Jurkat, Clone E6-1 (cell line): ENCODE measurements at places on chromosomes 3 and 15.
A peak's percentile ranks its signal among the peaks of the same experiment; 100 is the strongest.

- no peak for DNase-seq
These were observed 49.0 kb upstream of the CCDC80 start for GRCh38 chr3:112689989-112690388.

- no peak for DNase-seq
These were observed 28.2 kb downstream of the PSMD6 start for GRCh38 chr3:63995086-63995485.

DNA sequence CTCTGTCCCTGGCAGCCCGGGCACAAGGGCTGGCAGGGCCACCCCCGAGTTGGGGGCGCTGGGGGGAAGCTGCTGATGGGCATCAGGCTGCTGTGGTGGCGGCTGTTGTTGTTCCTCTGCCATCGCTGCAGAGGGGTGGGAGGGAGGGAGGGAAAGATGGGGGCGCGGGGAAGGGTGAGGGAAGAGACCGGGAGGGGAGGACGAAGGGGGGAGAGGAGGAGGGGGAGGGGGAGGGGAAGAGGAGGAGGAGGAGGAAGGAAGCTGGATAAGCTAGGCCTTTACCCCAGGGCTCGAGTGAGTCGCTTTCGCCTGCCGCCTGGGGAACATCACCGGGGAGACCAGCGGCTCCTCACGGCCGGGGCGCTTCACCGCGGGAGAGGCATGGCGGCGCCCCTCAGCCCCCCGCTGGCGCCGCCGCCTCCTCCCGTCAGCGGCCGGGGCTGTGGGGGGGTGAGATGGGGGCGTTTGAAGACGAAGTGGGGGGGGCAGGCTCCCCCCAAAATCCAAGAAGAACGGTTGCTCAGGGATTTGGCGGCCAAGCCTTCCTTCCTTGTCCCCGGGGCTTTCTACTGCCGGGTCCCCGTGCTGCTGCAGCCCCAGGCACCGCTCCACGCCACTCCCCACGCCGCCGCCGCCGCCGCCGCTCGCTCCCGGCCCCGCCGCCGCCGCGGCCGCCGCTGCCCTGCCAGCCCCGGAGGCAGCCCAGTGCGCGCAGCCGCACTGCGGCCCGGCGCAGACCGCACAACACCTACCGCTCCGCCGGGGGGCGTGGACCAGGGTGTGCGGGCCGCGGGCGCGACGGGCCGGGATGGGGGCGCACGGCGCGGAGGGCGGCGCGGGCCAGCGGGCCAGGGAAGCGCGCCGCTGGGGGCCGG lies at the start of gene RFX7:
TSS of gene RFX7 (minus strand) at position 717 of the 875 bp plus-strand sequence. CDS start at position 123, 594 bp downstream.
- peak; percentile 70 for DNase-seq

GRCh38 chr3:161690299-161690620 lies 193.7 kb downstream of the OTOL1 start:
- DNase-seq, result no peak

- DNase-seq, result no peak
These were observed 5.6 kb downstream of the ZNF662 start for GRCh38 chr3:42911551-42911950.

- DNase-seq, result no peak
These were observed 36.3 kb upstream of the PPM1L start for GRCh38 chr3:160719710-160720109.
